Stimulated activated naive B cell treated with anti-CD40 and anti-IgM and Interleukin-4, amounts not matched to agents 10 μg/mL and 1 μg/mL and 100 μg/mL, for 72 hours (primary cell): ENCODE measurements at places on chromosomes 7 and 10.

DNA sequence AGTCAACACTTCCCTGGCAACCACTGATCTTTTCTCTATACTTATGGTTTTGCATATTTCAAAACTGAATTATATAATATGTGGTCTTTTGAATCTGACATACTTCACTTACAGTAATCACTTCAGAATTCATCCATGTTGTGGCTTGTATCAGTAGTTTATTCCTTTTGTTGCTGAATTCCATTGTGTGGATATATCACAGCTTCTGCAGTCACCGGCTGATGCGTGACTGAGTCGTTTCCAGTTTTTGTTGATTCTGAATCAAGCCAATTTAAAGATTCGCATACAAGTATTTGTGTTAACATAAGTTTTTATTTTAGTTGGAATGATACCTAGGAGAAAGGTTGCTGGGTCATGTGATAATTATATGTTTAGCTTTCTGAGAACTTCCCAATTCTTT, 672.5 kb upstream of the ANKRD30A start:
- DNase-seq = no peak

- DNase-seq = peak; percentile 8
These were observed 250.3 kb downstream of the SNX13 start for GRCh38 chr7:17690030-17690429.

- no peak for DNase-seq
These were observed 43.8 kb downstream of the ARL4A start for GRCh38 chr7:12731214-12731656.

GRCh38 chr7:36583318-36583717, 141.0 kb downstream of the AOAH start:
- no peak for DNase-seq
